Endodermal cell (in vitro differentiated cells): ENCODE measurements at places on chromosomes 2 and 18. TPM values are rescaled to one million over a fixed set of nuclear protein-coding genes. Genes with fewer than 3 reads are reported as not detected.

The CCDC74A gene
- 13.5 and 17.3 TPM in 2 replicates for total RNA-seq

The ALLC gene
- not detected in 3 replicates for total RNA-seq

The STPG4 gene
- total RNA-seq = 0.40 to 0.42 TPM (median 0.42 TPM) in 3 replicates

The TMEM182 gene
- total RNA-seq = 4.2 to 6.6 TPM (median 5.7 TPM) in 3 replicates

GRCh38 chr2:157473581-157473980 lies 29.7 kb upstream of the CYTIP start:
- no peak for DNase-seq
